HFFc6 (cell line): ENCODE measurements at places on chromosomes 16 and 17.

DNA sequence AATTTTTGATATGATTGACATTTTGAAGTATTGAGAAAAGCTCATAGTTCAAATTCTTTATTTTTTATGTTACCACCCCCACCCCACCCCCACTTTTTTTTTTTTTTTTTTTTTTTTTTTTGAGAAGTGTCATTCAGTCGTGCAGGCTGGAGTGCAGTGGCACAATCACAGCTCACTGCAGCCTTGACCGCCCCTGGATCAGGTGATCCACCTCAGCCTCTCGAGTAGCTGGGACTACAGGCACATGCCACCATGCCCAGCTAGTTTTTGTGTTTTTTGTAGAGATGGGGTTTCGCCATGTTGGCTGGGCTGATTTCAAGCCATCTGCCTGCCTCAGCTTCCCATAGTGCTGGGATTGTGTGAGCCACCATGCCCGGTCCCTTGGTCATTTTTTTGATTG, 7.4 kb downstream of the TAF15 start:
- DNase-seq, result no peak

DNA sequence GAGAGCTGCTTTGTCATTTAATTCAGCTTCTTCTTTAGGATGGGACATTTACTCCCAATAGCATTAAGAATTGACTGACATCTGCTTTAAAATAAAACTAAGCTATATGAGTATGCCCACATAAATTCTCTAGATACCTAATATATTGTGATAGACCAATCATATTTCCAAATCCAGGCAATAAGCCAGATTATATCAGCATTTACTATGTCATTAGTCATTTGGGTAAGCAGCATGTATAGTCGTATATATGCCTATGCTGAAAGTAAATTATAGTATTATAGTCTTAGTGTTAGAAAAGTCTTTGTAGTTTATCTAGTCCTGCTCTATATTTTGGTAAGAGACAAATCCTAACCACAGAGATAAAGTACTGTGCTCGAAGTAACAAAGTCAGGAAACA, 958.1 kb downstream of the KCNJ2 start:
- DNase-seq, result no peak

- no peak for DNase-seq
Observed at GRCh38 chr17:57868910-57869616, 19.2 kb upstream of the MRPS23 start.

DNA sequence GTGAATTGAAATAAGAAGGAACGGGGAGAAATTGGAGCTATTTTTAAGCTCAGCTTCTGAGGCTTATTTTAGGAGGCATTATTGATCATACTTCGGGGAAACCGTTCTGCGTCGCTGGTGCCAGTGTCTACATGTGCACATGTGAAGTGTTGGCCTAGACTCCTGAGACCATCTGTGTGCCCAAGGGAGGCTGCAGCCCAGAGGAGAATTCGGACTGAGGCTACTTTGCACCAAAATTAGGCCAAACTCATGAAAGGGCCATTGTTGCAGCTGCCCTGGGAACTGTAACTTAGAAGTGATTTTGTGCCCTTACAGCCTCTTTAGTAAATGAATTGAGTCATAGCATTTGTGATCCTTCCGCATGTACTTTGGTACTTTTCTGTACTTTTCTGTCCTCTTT, 102.0 kb upstream of the NOL11 start:
- DNase-seq, result no peak

GRCh38 chr16:76265434-76266045, 11.7 kb upstream of the CNTNAP4 start:
- no peak for DNase-seq

- DNase-seq, result no peak
Observed at GRCh38 chr17:50052241-50052796, 3.6 kb upstream of the ITGA3 start.

DNA sequence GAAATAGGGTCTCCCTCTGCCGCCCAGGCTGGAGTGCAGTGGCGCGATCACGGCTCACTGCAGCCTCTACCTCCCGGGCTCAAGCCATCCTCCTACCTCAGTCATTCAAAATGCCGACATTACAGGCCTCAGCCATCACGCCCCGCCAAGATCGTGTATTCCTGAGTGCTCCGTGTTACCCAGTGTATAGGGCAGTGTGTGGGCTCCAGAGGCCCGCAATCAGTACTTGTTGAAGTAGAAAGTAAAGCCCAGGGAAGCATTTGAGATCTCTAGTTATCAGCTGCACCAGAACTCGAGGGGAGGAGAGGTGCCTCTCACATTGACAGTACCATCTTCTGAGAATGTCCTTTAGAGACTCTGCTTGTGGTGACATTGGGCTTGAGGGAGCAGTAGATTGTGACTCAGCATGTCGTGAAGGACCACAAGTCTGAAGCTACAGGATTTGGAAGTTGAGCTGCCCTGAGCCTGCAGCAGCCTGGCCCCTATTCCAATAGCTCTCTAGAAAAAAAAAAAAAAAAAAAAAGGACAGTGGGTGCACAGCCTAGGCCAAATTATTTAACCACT, 1.1 kb upstream of the PRPSAP1 start:
- no peak for DNase-seq

DNA sequence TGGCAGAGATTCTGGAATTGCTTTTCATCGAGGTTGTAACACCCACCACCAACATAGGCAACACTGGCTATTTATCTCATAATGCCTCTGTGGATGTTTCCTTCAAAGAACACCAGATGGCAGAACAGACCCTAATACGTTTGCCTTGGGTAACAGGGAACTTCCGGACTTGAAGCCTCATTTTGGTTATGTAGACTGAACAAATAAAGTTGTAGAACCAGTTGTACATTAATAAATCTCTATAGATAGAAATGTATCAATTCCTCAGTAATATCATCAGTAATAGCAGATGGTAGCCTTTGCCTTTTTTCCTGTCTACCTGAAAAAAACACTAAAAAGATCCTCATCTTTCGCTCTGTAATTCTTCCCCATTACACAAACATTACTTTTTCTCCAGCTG, 25.9 kb upstream of the APOH start:
- DNase-seq, result peak; percentile 68

- no peak for DNase-seq
Observed at GRCh38 chr17:57477522-57478362, 221.4 kb downstream of the MSI2 start.

DNA sequence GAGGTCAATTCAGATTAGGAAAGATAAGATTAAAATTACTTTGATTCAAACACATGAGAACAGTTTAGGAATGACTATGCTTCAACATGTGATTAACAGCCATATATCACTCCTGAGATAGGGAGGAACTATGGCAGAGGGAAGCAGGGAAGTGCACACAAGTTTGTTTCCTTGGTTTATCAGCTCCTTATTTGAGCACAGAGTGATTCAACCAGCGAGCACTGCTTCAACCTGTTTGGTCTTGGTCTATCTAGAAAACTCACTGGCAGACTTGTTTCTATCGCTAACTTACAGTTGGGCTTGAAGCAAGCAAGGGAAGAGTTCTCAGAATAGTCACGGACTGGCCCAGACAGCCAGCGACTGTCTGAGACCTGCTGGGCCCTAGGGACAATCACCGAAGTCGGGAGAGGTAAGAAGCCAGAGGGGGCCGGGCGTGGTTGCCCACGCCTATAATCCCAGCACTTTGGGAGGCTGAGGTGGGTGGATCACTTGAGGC, 23.5 kb downstream of the TUBG1 start:
- DNase-seq, result no peak
